ENCODE measurements at places on chromosomes 13 and 19. TPM values are rescaled to one million over a fixed set of nuclear protein-coding genes. Genes with fewer than 3 reads are reported as not detected.

The OR7G2 gene
- polyA plus RNA-seq: 0.07 TPM

DNA sequence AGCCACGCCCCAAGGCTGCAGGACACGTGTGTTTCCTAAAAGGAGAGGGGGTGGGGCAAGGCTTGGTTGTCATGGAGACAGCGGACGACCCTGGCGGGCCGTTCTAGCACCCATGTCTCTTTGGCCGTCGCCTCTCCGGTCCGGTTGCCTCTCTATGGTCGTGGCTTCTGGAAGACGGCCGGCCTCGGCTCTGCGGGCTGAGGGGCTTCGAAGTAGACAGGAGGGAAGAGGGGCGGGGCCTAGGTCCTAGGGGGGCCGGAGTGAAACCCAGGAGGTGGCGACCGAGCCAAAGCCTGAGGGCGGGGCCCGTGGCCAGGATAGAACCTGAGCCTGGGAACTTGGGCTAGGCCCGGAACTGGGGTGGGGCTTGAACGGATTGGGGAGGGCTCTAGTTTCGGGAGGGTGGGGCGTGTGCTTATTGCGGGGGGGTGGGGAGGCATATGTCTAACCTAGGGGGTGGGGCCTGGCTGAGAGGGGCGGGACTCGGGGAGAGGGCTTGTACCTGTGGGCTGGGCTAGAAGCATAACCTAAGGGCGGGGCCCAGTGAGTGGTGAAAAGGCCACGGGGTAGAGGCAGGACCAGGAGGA lies 750 bp upstream of the SLC27A1 start:
- peak; percentile 89 for DNase-seq

The KATNAL1 gene
- 13.9 TPM for polyA plus RNA-seq

The YJEFN3 gene
- 5.5 TPM for polyA plus RNA-seq

DNA sequence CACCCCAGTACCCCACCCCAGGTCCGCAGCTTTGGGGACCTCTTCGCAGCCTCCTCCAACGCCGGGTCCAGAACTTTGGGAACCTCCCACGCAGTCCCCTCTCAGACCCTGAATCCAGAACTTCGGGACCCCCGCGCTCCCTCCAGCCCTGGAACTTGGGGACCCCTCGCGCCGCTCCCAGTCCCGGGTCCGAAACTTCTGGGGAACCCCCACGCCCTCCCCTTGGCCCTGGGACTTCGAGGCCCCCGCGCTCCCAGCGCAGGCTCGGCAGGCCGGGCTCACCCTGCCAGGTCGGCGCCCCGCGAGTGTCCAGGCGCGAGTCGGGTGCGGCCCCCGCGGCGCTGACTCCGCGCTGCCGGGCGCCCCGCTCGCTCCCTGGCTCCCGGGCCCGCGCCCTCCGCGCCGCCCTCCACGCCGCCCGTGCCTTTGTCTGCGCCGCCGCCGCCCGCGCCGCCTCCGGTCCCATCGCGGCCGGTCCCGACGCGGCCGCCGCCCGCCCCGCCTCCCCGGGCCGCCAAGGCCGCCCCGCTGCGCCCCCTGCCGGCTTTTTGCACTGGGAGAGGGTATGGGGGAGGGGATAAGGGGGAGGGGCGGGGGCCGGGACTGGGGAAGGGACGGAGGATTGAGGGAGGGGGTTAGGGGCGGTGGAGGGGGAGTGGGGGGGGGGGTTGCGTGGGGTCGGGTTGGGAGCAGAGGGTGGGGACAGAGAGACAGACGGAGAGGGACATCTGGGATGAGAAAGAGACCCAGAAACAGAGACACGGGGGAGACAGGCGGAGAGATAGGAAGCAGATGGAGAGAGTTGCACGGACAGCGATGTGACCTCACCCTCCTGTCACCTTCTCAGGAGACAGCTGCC lies at the start of gene HOMER3:
Gene HOMER3 (minus strand): TSS at position 449 of the 859 bp plus-strand sequence. CDS start 2,235 bp downstream, outside the sequence.
- DNase-seq: peak; percentile 82

The LAIR1 gene
- 3.6 TPM for polyA plus RNA-seq

The KIR2DL1 gene
- polyA plus RNA-seq: 0.29 TPM

DNA sequence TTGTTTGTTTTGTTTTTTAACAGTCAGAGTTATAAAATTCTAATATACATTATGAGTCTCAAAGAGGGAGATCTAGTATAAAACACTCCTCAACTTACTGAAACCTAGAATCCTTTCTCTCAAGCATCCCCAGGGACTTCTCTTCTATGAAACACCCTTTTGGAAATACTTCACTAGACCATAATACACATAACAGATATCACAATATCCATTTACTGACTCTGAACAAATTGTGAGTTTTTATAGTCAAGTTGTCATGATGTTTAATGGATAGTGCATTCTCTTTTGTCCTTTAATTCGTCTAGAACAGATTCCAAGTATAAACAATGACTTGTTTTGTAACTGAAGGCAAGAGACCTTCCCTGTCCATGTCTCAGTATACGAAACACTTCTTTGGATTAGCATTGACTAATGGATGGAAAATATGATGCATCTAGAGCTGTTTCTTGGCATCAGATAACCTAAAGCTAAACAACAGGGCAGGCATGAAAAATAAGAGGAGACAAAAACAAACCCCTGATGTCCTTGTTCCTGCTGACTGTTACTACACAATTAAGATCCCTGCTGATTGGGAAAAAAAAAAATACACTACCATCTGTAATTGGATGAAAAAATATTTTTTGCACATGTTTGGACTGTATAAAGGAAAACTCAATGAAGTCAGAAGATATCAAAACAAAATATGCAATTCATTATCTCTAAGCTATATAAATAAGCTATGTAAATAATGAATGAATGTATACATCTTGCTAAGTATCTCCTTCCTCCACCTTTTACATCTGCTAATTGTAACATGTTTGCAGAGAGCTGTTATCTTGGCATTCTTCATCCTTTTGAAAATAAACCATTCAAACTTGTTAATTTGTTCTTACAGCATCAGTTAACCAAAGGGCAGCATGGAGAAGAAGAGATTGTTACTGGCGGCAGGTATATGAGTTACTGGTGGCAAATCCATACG lies 214.2 kb downstream of the LACC1 start:
- DNase-seq: no peak

The ELSPBP1 gene
- polyA plus RNA-seq: 0.37 TPM

DNA sequence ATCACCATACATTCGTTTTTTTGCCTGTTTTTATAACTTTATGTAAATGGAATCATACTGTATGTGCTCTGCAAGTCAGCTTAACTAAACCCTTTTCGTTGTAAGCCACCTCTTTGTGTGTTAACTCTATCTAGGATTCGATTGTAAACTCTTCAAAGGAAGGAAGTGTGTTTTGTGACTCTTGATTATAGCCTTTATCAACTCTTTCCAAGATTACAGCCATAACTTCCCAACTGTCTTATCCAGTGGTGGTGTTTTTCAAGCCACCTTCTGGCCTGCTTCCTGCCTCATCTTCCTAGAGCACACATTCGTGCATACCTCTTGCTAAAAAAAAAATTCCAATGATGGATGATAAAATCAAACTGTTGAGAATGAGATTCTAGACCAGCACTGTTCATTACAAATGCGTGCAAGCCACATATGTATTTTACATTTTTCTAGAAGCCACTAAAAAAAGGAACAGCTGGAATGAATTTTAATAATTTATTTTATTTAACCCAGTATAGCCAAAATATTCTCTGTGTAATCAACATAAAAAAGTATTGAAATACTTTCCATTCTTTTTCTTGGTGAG lies 12.0 kb upstream of the FBXL3 start:
- no peak for DNase-seq

The UNC13A gene
- 0.26 TPM for polyA plus RNA-seq

The DEDD2 gene
- 30.4 TPM for polyA plus RNA-seq

DNA sequence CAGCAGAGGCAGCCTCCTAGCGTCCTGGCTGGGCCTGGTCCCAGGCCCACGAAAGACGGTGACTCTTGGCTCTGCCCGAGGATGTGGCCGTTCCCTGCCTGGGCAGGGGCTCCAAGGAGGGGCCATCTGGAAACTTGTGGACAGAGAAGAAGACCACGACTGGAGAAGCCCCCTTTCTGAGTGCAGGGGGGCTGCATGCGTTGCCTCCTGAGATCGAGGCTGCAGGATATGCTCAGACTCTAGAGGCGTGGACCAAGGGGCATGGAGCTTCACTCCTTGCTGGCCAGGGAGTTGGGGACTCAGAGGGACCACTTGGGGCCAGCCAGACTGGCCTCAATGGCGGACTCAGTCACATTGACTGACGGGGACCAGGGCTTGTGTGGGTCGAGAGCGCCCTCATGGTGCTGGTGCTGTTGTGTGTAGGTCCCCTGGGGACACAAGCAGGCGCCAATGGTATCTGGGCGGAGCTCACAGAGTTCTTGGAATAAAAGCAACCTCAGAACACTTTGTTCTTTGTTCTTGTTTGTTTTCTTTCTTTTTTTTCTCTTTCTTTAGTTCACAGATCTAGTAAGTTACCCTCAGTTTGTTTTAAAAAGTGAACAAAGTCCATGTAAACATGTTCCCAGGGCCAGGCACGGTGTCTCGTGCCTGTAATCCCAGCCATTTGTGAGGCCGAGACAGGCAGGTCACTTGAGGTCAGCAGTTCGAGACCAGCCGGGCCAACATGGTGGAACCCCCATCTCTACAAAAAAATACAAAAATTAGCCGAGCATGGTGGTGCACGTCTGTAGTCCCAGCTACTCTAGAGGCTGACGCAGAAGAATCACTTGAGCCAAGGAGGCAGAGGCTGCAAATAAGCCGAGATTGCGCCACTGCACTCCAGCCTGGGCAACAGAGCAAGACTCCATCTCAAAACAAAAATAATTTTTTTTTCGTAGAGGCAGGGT lies 10.2 kb downstream of the ANGPTL4 start:
- no peak for DNase-seq

DNA sequence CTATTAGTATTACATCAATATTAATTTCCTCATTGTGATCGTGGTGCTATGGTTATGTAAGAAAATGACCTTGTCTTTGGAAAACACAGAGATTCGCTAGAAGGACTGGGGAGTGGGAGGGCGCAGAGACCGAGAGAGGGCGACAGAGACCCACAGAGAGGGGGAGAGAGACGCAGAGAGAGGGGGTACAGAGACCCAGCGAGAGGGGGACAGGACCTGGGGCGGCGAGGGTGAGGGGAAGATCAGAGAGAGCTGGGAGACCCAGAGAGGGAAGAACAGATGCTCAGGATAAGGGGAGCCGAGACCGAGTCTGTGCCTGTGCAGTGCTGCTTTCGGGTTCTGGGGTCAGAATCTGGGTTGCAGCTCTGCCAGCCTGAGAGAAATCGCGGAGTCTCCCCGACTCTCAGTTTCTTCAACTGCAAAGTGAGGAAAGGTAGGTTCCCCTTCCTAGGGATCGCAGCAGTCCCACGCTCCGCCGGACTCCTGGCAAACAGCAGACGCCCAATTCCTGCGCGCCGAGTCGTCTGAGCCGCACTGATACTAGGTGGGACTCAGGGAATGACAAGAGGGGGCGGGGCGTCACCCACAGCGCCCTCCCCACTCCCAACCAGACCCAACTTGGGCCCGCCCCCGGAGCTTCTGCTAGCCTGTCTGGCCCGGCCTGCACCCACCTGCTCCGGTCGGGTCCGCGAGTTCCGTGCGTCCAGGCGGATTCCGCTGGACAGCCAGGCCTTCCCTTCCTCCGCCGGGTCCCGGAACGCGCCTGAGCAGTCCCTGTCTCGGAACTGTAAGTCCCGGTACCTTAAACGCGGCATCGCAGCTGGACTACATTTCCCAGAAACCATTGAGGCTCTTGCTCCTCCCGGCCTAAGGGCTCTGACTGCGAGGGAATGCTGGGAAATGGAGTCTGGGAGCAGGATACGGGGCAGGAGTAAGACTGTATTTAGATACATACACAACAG lies 15.3 kb downstream of the IZUMO2 start:
- peak; percentile 87 for DNase-seq

All from renal pelvis (tissue), 12 donors.